ENCODE measurements at places on chromosomes 7 and 10. TPM values are rescaled to one million over a fixed set of nuclear protein-coding genes. Genes with fewer than 3 reads are reported as not detected.

CHN2 gene
- total RNA-seq = not detected

LRRN3 gene
- 56.5 TPM for total RNA-seq

NOS3 gene
- total RNA-seq = 15.7 TPM

OPN4 gene
- total RNA-seq = not detected

Data from activated CD4-positive, alpha-beta T cell treated with anti-CD3 and anti-CD28 coated beads, Interleukin-2, amount 10 ng/mL, durations not matched to agents 24 days and 14 days (primary cell).